ENCODE measurements at places on chromosomes 1 and 21.
A peak's percentile ranks its signal among the peaks of the same experiment; 100 is the strongest.

- no peak for DNase-seq
These were observed 312.0 kb downstream of the VAV3 start for GRCh38 chr1:107653005-107653404.

- no peak for DNase-seq
These were observed 23.5 kb upstream of the SARS1 start for GRCh38 chr1:109190189-109190588.

DNA sequence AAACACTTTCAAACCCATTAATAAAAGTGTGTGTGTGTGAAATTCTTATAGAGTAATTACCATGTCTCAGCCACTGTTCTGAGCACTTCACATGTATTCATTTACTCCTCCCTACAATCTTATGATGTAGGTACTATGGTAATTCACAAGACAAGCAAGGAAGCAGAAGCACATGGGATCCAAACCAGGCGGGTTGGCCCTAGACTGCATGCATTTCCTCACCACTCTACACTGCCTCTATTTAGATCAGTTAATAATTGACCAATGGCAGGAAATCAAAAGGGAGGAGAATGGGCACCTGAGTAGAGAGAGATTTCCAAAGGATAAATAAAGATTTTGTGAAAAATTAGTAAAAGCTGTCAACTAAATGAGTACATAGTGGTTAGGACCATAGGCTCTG lies 15.7 kb downstream of the MAP3K21 start:
- peak; percentile 76 for DNase-seq

DNA sequence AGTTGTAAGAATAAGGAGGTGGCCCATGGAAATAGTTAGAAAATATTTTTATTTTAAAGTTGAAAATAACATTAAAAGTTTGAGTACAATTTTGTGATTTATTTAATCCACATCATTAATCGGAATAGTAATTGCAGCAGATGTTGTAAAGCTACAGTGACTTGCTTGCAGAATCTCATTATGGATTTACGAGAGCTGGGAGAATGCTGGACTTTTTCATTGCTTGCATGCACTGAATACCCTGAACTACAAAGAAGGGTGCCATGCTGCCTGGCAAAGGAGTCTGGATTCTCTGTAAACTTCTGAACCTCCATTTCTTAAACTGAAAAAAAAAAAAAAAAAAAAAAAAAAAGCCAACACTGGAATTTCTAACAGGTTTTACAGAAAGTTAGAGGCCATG lies 26.5 kb downstream of the WDR64 start:
- no peak for DNase-seq

DNA sequence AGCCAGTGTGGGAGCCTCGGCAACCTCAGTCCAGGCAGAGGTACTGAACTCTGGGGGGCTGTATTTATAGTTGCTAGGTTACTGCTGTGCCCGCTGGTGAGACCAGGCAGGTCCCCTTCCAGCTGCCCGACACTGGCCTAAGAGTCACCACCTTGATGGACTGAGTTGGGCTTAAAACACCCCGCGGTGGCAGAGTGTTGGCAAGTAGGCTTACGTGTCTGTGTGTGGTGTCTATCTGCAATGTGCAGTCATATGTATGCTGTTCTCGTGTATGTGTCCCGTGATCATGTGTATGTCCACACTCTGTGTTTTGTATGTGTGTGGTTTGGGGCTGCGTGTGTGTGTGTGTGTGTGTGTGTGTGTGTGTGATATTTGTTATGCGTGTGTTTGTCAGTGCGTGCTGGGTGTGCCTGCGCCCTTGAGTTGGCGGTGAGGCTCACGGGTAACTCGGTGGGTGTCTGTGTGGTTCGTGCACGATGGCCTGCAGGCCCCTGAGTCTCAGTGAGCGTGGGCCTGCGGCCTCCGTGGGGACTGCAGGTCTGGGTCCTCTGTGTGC lies 65.5 kb downstream of the MEF2D start:
- DNase-seq, result no peak

- DNase-seq, result no peak
These were observed 5.0 kb downstream of the PEX10 start for GRCh38 chr1:2407166-2407990.

DNA sequence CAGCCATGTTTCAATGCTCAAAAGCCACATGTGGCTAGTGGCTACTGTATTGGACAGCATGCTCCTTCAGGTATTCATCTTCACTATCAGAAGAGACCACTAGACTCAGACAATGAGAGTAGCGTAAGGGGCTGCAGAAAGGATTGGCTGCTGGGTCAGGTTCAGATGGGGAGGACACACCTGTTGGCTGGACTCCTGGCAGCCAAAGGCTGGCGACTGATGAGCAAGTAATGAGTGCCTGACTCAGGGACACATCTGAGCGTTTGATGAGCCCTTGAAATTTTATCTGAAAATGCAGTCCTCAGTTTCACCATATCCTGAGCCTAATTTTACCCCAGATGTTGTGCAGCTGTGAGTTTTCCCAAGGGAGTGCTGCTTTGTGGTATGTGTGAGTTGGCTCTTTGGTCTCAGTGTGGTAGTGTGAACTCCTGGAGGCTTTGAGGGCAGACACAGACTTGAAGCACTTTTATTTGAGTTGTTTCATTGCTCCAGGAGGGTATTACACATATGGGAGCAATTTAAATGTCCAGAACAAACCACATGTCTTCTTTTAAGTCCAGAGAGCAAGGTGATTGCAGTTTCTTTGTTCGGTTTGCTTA lies 9.6 kb downstream of the ST6GALNAC3 start:
- no peak for DNase-seq

GRCh38 chr1:236023926-236024565 lies 40.8 kb downstream of the NID1 start:
- no peak for DNase-seq

GRCh38 chr1:11970441-11971185 lies 9.6 kb upstream of the MFN2 start:
- no peak for DNase-seq

GRCh38 chr1:85624361-85624760 lies 43.8 kb downstream of the CCN1 start:
- DNase-seq, result no peak

- DNase-seq, result peak; percentile 61
These were observed 24.2 kb upstream of the PHTF1 start for GRCh38 chr1:113783254-113784103.

DNA sequence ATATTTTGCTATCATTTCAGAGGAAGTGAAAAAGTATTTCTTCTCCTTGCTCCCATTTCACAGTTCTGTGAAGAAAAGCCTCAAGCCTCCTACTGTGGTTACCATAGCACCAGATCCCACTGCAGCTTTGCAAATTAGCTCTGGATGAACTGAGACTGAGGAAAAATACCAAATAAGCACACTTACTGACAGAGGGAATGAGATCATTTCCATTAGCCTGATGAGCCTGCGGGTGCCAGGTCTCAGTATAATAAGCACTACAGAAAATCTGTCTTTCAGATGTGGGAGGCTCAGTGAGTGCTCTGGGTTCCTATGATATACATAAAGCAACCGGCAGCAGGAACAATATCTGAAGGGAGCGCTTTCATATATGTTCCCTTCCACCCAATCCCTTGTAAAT lies 21.4 kb downstream of the XKR8 start:
- no peak for DNase-seq

DNA sequence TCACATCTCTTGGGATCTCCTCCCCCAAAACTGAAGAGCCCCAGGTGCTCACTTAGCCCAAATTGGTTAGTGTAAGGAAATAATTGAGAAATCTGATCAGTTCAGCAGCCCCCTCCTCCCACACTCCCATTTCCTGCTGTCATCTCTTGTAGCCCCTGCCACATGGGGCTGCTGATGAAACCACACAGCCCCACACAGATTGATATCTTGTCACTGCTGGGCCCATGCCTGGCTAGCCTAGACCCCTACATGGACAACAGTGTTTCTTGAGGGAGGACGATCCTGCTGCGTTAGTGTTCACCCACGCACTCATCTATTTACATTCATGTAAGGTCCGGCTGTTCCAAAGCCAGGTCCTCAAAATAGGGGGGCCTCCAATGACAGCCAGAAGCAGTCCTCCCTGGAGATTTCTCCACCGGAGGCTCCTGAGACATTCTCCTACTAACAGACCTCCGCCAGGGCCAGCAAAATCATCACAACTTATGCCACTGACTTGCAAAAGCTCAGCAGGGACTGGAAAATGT lies 23.9 kb upstream of the RXRG start:
- DNase-seq, result no peak

DNA sequence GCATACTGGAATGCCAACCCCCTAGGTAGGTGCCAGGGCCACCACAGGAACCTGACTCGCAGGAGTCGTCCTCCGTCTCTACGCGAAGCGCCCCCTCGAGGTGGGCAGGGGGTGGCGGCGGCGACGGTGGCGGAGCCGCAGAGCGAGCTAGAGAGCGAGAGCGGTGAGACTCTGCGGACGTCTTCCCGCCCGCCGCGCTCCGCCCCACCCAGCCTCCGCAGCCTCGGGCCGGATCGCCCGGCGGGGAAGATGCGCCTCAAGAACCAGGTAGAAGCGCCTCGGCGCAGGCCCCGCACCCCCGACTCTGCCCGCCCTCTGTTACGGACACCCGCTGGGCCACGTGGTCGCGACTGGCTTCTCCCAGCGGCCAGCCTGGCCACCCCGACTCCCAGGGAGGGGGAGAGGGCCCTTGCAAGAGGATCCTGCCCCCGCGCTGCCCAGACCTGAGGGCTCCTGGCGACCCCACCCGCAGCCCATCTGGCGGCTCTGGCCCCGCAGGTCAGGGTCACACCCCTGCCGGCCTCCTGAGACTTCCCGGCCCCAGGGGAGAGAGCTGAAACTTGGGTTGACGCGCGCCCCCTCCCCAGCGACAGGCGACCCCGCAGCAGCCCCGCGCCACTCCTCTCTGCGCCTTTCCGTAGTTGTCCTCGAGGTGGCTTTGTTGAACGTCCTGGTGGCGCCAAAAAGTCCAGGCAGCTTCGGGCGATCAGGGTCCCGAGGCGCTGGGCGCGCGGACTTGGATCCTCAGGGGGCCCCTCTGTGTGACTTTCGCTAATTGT lies 24.4 kb upstream of the AGBL4 start:
- peak; percentile 9 for DNase-seq

GRCh38 chr1:220487297-220487820 lies 40.6 kb upstream of the MARK1 start:
- DNase-seq, result peak; percentile 70

- DNase-seq, result no peak
These were observed 62.1 kb downstream of the KDM1A start for GRCh38 chr1:23081376-23081775.

- no peak for DNase-seq
These were observed 120.2 kb downstream of the EPHB2 start for GRCh38 chr1:22830757-22831340.

DNA sequence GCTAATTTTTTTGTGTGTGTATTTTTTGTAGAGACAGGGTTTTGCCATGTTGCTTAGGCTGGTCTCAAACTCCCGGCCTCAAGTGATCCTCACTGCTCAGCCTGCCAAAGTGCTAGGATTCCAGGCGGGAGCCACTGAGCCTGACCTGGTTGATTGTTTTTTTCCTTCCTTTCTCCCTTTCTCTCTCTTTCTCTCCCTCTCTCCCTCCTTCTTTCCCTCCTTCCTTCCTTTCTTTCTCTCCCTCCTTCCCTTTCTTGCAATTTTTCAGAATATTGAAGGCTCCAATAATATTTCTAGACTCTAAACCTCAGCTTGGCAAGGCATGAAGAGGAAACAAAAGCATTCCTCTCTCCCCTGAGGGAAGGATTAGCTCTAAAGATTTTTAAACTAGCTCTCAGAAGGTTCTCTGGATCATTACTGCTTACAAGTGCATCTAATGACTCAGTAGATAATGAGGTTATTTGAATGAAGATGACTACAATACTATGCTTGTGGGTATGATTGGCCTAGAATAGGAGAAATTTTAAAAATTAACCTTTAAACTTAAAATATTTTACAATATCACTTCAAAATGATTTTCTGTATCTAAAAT lies 68.5 kb upstream of the GADD45A start:
- DNase-seq, result no peak

GRCh38 chr21:20882462-20883407 lies 115.5 kb upstream of the NCAM2 start:
- peak; percentile 38 for DNase-seq

- no peak for DNase-seq
These were observed 405.0 kb downstream of the NTNG1 start for GRCh38 chr1:107545879-107546278.

GRCh38 chr1:3717041-3717714 lies 35.1 kb upstream of the CCDC27 start:
- no peak for DNase-seq

- no peak for DNase-seq
These were observed 4.2 kb upstream of the LINGO4 start for GRCh38 chr1:151809290-151809984.

GRCh38 chr1:199287647-199288046 lies 648.8 kb downstream of the PTPRC start:
- DNase-seq, result no peak

GRCh38 chr1:37945251-37945650 lies 1.6 kb downstream of the INPP5B start:
- DNase-seq, result no peak

GRCh38 chr1:93919780-93920179 lies 10.6 kb upstream of the GCLM start:
- no peak for DNase-seq

- no peak for DNase-seq
These were observed 84.0 kb downstream of the RERE start for GRCh38 chr1:8733484-8733883.

DNA sequence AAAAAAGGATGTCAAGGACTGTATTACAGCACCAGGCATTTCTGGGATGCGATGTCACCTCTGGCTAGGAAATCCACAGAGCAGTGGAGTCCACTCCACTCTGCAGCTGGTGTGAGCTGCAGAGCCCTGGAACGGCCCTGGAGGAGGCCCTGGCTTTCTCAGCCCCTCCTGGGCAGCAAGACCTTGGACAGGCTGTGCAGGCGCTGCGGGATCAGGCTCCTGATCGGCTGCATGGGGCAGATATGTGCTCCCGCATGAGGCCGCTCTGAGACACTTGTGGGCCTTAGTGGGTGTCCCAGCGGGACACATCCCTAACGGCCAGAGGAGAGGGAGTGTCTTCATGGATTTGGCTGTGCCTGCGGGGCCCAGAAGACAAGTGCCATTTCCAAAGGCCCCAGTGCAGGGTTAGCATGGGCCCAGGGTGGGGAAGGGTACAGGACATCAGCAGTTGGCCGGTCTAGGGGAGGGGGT lies 6.2 kb downstream of the DNMT3L start:
- DNase-seq, result no peak

GRCh38 chr1:244231193-244231571 lies 180.1 kb downstream of the ZBTB18 start:
- no peak for DNase-seq

- peak; percentile 86 for DNase-seq
These were observed 81.5 kb upstream of the LPGAT1 start for GRCh38 chr1:211912038-211912437.

- no peak for DNase-seq
These were observed 12.5 kb downstream of the SYF2 start for GRCh38 chr1:25219661-25220251.
